ENCODE measurements at places on chromosomes 1 and 21.

GRCh38 chr1:53180226-53180625 lies 16.4 kb upstream of the CPT2 start:
- no peak for DNase-seq

DNA sequence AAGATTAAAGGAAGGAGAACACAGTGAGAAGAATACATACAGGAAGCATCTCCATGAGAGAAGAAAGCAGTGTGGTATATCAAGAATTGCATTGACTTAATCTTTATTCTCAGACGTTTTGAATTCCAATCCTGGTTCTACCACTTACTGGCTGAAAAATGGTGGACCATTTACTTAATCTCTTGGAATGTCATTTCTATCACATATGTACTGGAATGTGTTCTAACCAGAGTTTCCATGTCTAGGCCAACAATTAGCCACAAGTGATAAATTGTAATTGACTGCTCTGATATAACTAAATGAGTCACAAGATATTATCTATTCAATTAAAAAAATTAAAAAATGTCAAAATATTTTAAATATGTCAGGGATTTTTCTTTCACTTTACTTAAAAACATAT lies 626.1 kb downstream of the PTPRC start:
- no peak for DNase-seq

DNA sequence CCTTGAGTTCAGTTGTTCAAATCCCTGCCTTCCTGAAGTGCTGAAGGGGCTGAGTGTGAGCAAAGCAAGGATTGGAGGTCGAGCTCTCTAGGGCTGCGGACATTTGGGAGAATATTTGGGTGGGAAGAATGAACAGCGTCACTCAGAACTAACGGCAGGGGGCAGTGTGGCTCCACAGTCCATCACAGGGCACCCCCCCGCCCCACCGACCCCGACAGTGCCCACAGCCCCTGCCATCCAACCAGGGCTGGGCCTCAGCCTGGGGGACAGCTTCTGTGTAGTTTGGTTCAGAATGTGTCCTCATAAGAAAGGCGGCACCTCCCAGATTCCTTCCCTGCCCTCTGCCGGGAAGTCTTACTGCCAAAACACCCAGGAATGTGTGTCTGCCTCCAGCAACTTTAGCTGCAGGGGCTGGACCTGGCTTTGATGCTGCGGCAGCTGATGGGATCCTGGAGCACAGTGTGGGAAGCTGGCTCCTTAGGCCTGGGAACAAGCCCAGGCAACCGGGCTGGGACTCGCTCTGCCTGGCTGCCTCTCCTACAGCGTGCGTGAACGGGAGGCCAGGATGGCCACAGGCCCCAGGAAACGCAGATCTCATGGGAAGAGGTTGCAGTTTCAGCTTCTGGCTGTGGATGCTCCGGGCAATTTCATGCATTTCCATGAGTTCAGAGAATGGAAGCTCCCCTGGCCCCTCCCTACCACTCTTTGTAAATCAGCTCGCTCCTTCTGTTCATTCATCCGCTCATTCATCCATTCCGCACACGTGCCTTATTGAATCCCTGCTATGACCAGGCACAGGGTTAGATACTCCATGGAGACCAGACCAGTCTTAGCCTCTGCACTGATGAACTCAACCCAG lies 104.9 kb upstream of the TMPRSS2 start:
- DNase-seq: no peak

DNA sequence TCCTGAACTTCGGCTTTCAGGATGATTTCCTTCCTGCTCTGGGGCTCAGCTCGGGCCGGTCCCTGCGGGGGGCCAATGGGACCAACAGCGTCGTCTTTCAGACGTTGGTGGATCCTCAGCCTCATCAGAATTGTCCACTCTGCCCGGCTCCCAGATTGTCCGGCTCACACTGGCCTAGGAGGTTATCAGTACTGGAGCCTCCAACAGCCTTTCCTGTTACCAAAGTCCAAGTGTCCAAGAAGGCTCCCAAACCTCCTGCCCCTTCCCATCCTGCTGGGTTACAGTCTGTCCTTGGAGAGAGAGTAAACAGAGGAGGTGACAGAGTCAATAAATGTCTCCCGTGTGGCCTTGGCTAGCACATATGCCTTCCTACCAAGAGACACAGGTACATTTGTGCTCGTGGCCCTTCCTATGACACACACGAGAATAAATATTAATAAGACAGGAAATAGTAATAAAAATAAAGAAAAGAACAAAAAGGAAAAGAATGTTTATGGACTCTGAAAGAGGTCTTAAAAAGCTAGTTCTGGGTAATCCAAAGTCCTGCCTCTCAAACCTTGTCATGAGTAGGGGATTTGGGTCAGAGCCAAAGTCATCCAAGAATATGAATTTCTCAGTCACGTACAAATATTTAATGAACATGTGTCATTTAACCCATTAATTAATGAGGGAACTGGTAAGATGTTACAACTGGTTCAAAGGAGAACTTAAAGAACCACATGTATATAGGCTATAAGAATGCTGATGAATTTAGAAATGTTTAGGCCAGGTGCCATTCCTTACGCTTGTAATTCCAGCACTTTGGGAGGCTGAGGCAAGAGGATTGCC lies 80.8 kb upstream of the SLC2A1 start:
- DNase-seq: no peak

DNA sequence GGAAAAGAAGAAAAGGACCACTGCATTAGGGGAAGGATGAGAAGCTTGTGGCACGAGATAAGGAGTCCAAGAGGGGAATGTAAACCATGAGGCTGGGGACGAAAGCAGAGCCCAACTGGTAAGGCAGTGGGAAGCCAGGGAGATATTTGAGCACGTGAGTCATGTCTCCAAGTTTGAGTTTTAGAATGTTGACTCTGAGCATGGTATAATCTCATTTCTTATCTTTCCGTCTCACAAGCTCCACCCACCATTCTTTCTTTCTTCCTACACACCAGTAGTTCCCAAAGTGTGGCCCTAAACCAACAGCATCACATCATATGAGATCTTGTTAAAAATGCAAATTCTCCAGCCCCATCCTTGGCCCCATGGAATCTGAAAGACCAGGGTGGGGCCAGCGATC lies 145.3 kb downstream of the PLPP3 start:
- DNase-seq: no peak

DNA sequence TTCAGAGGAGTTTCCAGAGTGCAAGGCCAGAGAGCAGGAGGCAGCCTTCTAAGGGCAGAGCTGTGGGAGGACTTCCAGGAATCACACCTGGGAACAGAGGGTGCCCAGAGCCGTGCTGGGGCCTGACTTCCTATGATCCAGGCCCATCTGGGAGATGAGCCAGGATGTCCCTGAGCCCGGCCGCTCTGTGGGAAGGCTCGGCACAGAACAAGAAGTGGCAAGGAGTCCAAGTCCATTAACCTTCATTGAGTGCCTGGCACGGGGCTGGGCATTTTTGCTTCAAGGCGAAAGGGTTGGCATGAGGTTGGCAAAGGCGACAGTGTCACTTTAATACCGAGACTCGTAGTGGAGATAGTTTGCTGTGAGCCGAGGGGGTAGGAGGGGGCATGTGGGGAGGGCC lies 18.2 kb downstream of the TMEM201 start:
- DNase-seq: no peak

GRCh38 chr1:157771661-157772425 lies 5.1 kb downstream of the FCRL2 start:
- no peak for DNase-seq

DNA sequence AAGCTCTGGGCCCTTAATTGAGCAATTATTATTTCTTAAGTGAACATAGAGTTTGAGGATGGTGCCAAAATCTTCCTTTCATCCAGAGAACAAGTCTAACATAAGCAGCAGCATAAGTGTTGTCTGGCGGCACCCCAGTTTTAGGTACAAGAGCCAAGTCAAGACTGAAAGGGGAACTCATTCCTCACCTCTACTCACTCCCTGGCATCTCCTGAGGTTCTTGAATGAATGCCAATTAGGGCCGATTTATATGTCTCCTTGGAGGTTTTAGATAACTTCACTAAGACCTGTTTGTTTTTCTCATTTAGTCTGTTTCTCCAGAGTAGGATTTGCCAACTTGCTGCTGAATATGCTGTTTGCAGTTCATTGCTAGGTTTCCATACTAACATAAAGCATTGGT lies 42.6 kb upstream of the ADGRL2 start:
- no peak for DNase-seq

DNA sequence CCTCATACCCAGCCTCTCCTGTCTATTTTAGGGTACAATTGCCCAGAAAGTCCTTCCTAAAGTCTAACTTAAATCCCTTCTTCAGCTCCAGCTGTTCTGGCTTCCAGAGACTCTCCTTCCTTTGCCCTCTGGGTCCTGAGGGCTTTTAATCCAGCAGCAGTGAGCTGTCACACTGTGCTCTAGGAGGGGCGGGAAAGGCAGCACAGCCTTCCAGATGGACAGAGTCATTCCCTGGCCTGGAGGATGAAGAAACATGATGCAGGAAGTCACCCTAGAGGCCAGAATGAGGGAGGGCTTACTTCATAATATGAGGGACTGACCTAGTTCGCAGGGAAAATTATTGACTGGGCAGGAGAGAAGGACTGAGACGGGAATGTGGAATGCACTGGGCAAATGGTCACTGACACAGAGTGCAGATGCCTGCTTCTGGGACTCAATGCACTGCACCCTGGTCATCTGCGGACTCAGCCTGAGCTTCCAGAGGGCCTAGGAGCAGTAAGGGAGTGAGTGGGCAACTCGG lies 1.3 kb downstream of the SH2D2A start:
- no peak for DNase-seq

- no peak for DNase-seq
These were observed at the start of gene SLC30A10 for GRCh38 chr1:219927956-219928790. Gene SLC30A10 (minus strand): TSS chr1:219928557. CDS start chr1:219928440, 117 bp downstream.

GRCh38 chr1:240255922-240256321 lies 164.2 kb downstream of the FMN2 start:
- no peak for DNase-seq

GRCh38 chr1:235841938-235842545 lies 24.7 kb downstream of the LYST start:
- DNase-seq: no peak

DNA sequence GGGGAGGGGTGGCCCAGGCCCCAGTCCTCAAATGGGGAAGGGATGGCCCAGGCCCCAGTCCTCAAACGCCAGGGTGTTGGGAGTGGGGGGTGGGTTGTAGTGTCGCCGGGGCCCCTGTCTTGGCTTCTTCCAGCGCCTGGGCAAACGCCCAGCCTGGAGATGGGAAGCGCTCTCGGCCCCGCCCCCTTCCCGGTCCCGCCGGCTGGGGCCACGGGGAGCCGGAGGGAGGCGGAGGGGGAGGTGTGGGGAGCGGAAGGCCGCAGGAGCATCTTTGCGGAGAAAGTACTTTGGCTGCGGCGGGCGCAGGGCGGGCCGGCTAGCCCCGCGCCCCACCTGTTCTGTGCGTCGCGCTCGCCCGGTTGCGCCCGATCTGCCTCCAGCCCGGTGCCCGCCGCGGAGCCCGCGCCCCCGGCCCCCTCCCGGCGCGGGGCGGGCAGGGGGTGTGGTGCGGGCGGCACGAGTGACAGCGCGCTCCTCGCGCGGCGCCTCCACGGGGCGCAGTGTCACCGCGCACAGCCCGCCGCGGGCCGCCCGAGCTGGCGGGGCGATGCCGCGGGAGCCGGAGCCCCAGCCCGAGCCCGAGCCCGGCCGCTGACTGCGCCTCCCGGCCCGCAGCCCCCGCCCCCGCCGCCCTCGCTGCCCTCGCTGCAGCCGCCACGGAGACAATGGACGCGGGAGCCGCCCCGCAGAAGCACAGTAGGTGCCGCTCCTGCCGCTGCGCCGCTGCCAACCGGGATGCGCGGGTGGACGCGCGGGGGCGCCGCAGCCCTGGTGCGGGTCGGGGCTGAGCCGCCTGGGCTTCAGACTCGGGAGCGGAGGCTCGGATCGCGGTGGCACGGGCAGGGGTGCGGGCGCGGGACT lies 31.1 kb upstream of the PEX10 start:
- DNase-seq: no peak

- DNase-seq: no peak
These were observed 10.2 kb downstream of the LY9 start for GRCh38 chr1:160806109-160806665.

GRCh38 chr1:48219803-48220202 lies 2.7 kb upstream of the SLC5A9 start:
- no peak for DNase-seq
